ENCODE measurements at places on chromosomes 3 and 15. TPM values are rescaled to one million over a fixed set of nuclear protein-coding genes. Genes with fewer than 3 reads are reported as not detected.

The CHDH gene
- total RNA-seq, result 0.28 TPM

DNA sequence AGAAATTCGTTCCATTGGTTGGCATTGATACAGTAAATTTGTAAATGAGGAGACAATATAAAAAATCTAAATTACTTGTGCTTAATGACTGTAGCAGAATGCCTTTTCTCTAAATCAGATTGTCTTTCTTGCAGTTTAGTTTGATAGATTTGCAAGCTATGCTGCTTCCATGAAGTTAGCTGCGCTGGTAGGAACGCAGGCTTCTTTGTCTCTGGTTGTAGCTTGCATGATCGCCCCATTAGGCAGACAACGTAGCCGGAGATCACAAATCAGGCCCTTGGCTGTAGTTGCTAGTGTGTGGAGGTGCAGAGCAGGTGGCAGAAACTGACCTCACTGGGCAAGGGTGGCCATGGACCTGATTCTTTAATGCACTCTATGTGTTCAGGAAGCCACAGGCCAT, 6.1 kb downstream of the ZIC1 start:
- no peak for DNase-seq

DNA sequence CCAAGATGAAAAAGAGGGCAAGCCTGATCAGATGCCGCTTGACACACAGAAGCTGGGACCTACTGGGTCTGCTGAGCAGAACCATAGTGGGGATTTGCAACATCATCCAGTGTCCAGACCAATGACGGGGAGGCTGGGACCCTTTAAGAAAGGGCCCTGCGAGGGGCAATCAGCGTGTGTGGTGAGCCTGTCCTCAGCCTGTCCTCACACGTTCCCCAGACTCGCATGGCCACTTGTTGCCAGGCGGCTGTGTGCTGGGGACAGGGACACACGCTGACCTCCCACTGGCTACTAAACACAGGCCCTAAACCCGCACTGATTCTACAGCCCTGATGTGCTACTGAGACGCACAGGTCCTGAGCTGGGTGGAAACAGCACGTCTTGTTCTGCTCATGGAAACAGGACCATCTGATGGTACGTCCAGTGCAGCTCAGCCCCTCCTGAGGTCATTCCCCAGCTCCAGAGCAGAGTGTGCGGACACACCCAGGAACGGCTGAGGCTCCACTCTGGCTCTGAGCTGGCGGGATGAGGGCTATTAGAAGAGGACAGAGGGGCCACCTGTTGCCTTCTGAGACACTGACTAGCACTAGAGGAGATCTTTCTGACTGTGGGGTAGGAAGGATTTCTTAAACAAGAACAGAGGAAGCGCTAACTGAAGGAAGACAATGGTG, 24.4 kb downstream of the PCSK6 start:
- no peak for DNase-seq

The LOXL1 gene
- 35.8 TPM for total RNA-seq

- no peak for DNase-seq
Observed at GRCh38 chr15:38148471-38148870, 104.2 kb upstream of the SPRED1 start.

The PTX3 gene
- 0.59 TPM for total RNA-seq

The TUSC7 gene
- not detected for total RNA-seq

The C3orf20 gene
- total RNA-seq, result not detected

DNA sequence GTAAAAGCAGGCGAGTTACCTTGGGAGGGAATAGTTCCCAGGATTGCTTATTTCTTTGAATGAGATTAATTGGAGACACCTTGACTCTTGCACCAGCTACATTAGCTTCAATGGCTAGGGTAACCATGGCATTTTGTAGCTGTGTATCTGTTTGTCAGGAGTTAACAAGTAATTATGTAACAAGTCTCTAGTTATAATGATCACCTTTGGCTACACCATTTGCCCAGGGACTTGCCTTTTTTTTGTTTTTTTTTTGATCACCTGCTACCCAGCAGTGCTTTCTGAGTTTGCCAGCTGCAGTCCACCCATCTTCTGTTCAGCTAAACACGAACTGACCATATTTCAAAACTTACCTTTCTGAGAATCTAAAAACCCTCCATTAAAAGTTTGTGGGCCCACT, 2.2 kb downstream of the MED12L start:
- DNase-seq, result no peak

- DNase-seq, result peak; percentile 63
Observed at GRCh38 chr3:172711454-172711795, 558 bp upstream of the NCEH1 start.

DNA sequence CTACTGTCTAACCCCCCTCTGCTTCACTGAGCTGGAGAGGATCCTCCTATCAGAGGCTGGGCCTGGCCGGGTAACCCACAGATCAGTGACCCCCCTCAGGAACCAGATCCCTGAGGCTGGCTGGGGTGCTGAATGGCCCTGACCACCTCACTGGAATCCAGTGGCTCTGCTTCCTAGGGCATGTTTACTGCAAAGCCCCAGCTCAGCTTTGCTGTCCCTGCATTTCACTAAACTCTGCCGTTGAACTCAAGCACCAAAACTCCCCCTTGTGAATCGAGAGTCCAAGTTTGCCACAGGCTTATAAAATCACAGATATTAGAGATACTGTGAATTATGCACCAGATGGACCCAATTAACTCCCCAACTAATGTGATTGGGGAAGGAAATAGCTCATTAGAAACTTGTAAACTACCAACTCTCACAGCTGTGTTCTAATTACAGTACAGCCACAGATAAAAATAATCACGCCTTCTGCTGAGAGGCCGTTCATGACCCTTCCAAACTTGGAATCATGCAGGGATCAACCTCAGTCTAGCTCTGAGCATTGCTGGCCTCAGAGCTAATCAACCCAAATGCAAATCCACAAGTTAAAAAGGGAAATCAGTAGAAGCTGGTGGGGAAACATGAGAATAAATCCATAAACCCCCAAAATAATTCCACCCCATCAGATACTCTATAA, 47.0 kb downstream of the OCA2 start:
- DNase-seq, result no peak
